ENCODE measurements at places on chromosomes 11 and 22. TPM values are rescaled to one million over a fixed set of nuclear protein-coding genes. Genes with fewer than 3 reads are reported as not detected.
A peak's percentile ranks its signal among the peaks of the same experiment; 100 is the strongest.

DNA sequence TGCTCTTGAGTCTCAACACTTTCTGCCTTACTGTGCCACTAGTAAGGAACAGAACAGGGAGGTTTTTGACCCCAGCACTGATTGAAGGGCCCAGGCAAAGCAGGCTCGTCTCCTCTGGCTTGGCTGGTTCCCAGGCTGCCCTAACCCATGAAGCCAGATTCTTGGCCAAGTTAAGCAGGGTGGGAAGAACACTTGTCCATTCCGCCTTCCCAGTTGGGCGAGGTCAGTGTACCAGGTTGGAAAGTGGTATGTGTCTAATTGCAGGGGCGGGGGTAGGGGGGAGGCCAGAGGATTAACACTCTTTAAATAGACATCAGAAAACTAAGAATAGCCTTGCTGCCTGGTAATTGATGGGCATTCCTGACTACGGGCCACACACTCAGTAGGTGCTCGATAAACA is 14.4 kb downstream of the TIMP3 start:
- DNase-seq: no peak

GRCh38 chr11:63504933-63505586 is 824 bp upstream of the LGALS12 start:
- DNase-seq: no peak

DNA sequence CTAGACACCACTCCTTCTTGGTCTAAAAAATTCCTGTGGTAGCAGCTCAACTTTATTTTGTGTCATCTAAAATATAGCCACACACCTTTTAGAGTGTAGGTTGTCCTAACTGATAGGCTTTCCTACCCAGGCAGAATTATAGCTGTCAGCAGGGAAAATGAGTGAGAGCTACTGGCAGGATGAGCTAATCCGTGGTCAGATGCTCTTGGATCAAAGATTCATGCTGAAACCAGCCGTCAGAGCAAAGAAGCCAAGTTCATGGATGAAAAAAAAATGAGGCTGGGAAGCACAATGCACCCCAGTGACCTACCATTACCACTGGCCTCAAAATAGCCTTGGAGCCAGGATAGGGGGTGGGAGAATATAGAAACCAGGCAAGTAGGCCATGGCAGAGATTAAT is 113.1 kb upstream of the BLID start:
- DNase-seq: no peak

DNA sequence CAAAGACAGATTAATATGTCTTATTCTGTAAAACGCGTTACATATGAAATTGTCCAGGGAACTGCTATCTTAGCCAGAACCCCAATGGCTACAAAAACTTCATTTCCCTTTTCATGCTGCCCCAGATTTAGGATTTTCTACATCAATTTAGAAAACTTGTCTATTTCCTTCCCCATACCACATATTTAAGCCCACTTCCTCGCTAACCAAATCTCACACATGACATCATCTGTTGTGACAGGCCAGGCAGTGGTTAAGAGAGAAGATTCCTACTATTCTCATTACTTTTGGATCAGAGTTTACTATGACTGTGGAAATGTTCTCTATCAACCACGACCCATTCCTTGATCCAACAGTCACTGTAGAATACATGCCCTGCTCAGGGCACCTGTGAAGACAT is 15.9 kb downstream of the CCDC82 start:
- no peak for DNase-seq

- DNase-seq: no peak
Observed at GRCh38 chr22:44589831-44590230, 91.8 kb upstream of the RTL6 start.

DNA sequence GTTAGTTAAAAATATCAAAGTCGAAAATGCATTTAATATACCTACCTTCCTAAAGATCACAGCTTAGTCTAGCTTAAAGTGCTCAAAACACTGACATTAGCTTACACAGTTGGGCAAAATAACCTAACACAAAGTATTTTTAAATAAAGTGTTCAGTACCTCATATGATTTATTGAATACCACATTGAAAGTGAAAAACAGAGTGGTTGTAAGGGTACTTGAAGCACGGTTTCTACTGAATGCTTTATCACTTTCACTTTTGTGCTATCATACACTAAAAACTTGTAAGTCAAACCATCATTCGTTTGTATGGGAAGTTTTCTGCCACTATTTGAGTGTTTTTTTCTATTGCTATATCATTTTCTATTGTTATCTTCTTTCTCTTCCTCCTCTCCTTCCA is 36.6 kb downstream of the ZBTB44 start:
- DNase-seq: no peak

DNA sequence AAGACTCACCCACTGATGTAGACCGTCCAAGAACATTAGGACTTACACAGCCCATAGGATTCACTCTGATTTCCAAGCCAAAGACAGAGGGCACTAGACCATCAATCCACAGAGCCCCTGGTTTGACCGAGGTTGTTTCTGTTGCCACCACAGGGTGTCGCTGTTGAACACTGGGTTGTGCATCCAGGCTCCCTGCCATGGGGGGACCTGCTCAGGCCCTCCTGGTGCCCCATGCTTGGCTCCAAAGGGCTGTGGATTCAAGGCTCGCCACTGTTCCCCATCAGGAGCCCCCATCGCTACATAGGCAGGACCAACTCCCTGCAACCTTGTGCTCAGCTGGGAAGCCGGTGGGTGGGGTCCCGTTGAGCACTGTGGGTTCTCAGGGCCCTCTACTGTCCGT is 128.0 kb upstream of the ANO1 start:
- DNase-seq: no peak

DNA sequence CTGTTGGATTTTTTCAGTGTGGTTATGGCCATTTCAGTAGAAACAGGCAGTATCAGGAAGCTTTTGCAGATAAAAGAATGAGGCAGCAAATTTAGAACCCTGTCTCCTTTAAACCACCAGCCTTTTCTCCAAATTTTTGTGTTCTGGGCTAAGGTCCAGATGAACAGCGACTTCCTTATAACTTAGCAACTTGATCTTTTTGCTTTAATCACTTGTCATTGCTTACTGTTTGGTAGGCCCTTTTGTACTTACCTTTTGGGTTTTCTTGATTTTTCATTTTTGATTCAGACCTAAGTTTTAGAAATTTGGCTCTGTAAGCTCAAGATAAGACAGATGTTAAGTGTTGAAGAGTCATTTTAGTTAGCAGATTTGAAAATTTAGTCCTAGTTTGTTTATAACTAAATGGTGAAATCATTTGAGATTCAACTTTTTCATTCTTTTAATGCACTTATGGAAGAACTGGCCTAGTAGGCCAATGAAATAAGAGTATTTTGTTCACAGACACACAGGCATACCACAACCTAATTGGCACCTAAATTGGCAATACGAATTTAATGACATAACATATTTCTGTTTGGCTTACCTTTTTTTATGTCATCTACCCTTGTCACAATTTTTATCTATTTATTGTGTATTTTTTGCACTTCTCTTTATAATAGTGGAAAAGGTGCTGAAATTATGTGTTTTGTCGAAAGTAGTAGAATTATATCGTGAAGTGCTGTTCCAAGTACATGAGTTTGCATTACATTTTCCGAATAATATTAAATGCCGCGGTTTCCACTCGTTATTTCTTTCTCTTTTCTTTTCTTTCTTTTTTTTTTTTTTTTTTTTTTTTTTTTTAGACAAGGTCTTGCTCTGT is 2.1 kb downstream of the RTN3 start:
- DNase-seq: no peak

GRCh38 chr11:33376331-33377310 is 119.4 kb downstream of the HIPK3 start:
- DNase-seq: no peak

GRCh38 chr11:1073261-1073724 is 1.4 kb upstream of the MUC2 start:
- no peak for DNase-seq

- no peak for DNase-seq
Observed at GRCh38 chr11:2862395-2863275, 22.9 kb downstream of the CDKN1C start.

DNA sequence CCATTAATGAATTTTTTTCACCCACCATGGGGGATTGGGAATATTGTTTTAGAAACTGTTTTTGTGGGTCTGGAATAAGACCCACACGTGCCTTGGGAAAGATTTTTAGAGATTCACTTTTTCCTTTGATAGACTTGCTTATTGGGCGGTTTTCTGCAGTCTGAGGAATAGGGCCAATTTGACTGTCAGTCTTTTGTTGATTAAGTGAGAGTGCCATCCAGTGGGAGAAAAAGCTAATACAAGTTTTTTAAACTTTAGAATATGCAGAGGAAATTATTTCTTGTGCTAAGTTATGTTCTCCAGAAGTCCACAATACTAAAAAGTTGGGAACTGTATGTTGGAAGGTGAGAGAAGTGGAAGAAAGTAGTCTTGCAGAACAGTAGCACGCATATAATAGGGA is 56.1 kb downstream of the PRMT3 start:
- peak; percentile 2 for DNase-seq

DNA sequence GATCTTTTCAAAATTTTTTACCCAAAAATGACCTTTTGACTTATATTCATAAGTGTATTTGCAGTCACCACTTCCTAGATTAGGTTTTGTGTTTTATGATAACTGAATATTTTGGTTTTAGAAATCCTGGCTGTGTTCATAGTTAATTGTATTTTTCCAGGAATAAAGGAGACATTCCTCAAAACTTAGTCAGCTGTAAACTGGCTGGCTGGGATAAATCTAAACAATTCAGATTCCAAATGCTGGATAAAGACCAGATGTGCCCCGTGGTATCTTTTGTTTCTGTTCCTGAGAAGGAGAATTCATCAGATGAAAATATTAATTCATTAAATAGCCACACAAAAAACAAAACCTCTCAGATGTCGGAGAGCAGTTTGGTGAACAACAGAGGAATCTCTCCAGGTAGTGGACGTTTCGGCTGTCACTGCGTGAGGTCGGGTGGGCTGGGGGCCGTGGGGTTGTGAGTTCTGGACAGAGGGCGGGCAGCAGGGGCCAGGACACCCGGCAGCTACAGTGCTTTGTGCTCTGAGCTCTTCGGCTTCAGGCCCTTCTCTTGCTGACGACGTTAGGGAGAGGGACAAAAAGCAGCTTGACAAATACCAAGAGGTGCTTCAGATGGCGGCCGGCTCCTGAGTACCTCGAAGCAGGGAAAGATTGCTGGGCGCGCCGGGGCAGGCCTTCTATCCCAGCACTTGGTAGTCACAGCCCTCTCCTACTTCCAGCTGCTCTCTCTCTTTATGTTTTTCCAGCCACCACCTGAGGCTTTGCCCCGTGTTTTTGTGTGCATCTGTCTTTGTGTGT is 24.6 kb downstream of the MOV10L1 start:
- DNase-seq: no peak

DNA sequence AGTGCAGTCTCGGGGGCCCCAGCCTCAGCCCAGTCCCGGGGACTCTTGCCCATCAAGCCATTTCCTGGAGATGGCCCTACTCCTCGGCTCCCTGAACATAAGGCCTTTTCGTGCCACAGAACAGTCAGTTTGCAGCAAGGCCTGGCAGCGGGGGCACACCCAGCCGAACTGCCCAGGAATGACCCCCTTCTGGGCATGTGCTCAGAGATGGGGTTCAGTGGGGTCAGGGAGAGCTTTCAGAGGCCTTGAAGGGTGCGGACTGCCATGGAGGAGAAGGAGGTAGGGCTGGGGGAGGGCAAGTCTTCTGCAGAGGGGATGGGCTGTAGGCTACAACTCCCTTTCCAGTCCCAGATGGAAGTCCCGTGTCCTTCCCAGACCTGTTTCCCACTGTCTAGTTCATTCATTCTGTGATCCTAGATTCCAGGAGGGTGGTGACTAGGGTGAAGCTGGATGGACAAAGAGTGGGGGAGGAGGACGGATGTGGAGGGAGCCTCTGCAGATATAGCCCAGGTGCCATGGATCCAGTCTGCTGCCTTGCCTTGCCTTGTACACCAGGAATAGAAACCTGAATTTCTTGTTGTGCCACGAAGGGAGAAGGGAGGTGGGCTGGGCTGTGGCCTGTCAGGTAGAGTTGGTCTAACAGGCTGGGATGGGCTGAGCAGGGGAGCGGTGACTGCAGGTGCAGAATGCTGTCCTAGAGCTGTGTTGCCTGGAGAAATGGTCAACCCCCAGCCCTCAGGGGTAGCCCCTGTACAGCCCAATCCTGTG is 14.2 kb upstream of the OMP start:
- no peak for DNase-seq

DNA sequence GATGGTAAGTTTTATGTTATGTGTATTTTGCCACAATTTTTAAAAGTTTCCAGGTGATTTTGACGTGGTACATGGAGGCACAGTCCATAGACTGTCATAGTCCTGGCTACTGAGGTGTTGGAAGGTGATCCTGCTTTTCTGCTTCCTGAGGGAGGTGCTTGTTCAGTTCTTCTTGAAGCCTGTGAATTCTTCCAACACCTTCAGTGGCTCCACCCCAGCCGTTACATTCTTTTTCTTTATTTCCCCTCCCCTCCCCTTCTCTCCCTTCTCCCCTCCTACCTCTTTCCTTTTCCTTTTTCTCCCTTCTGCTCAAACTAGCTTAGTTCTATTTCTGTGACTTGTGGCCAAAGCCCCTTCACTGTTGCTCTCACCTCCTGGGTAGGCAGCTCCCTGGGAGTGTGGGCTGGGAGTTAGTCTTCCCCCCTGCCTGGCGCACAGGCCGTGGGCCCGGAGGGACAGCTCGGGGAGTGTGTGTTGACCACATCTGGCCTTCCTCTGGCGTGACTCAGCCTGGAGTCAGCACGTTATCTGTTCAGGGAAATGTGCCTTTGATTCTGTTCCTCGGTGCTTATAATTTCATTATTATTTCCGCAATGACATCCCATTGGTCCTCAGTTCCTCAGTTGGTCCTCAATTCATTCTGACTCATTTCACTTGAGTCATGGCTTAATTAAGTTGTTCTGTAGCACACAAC is 566.2 kb downstream of the TBC1D22A start:
- no peak for DNase-seq

GRCh38 chr11:67420646-67421429 is 5.4 kb downstream of the CARNS1 start:
- DNase-seq: no peak

GRCh38 chr11:11045156-11045930 is 187.5 kb upstream of the ZBED5 start:
- DNase-seq: no peak

DNA sequence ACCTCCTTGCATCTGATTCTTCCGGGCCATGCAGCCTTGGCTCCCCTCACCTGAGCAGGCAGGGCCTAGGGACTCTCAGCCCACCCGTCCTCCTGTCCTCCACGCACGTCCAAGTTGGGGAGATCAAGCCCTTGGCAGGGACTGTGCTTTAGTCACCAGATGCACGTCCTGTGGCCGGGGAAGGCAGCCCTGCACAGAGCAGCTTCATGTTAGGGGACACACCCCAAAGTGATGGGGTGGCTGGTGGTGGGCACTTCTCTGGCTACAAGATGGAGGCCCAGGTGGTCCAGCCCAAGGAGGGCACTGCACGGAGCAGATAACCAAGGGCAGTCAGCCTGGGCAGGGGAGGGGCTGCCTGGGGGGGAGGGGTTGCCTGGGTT is 1.2 kb downstream of the MUC5B start:
- no peak for DNase-seq

MYBPC3 gene
- not detected for total RNA-seq

RTN4R gene
- 16.3 TPM for total RNA-seq

SYNGR1 gene
- total RNA-seq: 17.8 TPM

IL17REL gene
- 0.82 TPM for total RNA-seq

PATE4 gene
- not detected for total RNA-seq

VSIG10L2 gene
- not detected for total RNA-seq

APOL4 gene
- not detected for total RNA-seq

OR5P2 gene
- total RNA-seq: not detected

All from Panc1 (cell line).